ENCODE measurements at places on chromosomes 2 and 18. TPM values are rescaled to one million over a fixed set of nuclear protein-coding genes. Genes with fewer than 3 reads are reported as not detected.

DNA sequence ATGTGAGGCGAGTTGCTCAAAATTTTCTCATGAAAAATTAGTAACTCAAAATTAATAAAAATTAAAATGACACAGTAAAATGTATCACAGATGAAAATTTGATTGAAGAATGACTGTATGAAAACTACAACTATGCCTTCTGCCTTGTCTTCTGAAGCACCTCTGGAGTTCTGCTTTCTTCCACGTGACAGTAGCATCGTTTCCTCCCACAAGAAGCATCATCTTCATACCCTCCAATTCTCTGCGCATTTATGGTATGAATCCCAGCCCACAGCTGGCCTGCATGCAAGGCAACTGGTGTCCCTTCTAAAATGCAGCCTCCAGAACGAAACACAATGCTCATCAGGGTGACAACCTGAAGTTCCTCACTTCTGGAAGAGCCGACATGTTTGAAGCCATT, 189.9 kb downstream of the MYO1B start:
- no peak for DNase-seq

GRCh38 chr2:104406261-104406726, 447.6 kb upstream of the POU3F3 start:
- no peak for DNase-seq

DNA sequence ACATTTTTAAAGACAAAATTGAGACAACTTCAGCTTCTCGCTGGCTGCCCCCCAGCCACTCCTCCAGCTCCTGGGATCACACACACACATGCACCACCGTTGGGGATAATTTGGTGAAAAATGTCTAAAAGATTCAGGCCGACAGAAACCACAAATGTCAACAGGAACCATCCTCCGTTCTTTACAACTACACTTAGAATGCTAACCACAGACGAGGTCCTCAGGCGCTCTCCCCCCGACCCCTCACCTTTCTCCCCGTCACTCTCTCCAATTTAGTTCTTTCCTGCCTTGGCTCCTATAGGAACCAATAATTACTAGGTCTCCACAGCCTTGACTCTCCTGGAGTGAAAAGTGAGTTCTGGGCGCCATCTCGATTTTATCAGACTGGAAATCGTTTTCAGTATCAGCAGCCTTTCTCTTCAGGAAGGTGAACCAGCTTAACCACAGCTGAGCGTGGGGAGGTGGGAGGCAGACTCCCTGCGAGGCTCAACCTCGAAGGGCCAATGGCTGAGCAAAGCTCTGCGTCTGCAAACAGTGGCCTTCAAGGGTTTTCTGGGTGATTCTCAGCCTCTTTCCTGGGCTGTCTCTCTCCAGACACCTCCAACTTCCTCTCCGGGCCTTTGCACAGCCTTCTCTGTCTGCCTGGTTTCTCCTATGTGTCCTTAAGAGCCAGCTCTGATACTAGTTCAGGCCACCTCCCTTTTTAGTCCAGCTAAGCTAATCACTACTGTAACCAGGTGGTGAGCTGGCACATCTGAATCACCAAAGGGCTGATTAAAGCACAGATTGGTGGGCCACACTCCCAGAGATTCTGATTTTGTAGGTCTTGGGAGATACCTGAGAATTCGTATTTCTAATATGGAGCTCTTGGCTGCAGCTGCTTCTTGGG, 115.7 kb upstream of the COPS8 start:
- DNase-seq, result no peak

Gene TFCP2L1
- total RNA-seq, result 90.3 TPM

Gene MYO3B
- 0.15 TPM for total RNA-seq

Gene ADGRF3
- not detected for total RNA-seq

Gene FTCDNL1
- total RNA-seq, result 3.7 TPM

Measured in breast epithelium (tissue), 4 donors.